Right atrium auricular region (tissue), 2 donors: ENCODE measurements at places on chromosomes 5 and 9. TPM values are rescaled to one million over a fixed set of nuclear protein-coding genes. Genes with fewer than 3 reads are reported as not detected.
A peak's percentile ranks its signal among the peaks of the same experiment; 100 is the strongest.

The GABRG2 gene
- not detected for total RNA-seq

The KCNIP1 gene
- total RNA-seq: not detected

DNA sequence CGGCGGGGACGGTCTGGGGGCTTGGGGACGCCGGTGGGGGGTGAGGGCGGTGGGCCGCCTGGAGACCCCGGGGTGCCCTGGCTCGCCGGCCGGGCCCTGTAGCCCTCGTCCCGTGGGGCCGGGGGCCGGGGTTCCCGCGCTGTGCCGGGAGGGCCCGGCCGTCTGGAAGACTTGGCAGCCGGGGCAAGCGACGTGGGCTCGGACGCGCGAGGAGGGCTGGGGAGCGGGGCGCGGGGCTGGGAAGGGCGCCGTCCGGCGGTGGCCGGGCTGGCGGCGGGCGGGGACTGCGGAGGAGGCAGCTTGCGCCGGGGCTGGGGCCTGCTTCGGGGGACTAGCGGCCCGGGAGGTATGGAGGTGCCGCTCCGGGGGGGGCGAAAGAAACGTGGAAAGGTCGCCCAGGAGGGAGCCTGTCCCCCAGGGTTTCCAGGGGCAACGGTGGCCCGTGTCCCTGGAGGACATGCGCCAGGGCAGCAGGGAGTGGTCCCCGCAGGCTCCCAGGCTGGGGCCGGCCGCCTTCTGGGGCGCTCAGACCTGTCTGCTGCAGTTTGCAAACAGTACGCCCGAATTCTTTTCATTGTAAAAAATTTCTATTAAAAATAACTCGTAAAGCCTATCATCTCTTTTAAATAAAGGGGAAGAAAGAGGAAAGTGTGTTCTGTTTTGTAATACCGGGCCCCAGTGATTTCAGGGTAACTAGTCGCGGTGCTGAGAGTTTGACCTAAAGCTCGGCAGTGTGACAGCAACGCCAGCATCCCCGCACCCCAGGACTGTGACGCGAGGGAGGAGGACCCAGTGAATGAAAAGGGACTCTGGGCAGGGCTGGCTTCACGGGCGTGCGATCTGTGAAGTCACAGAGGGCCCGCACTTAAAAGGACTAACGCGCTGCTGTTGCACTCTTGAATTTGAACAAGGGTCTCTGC is 752 bp upstream of the ANKH start:
- no peaks in the 10 kb centered on the region for H3K27me3 ChIP-seq
- no peaks in the 10 kb centered on the region for H3K36me3 ChIP-seq
- peak overlapping the region; percentile 89 for H3K4me3 ChIP-seq
- DNase-seq: peak; percentile 91
- H3K27ac ChIP-seq: peak overlapping the region; percentile 98

- H3K4me3 ChIP-seq: no peak overlapping the region
- H3K36me3 ChIP-seq: no peaks in the 10 kb centered on the region
- no peaks in the 10 kb centered on the region for H3K27me3 ChIP-seq
- DNase-seq: no peak
- H3K27ac ChIP-seq: no peak overlapping the region
Measured at GRCh38 chr9:8751406-8751930, 951.9 kb upstream of the DMAC1 start.

GRCh38 chr5:142735323-142736246 is 34.6 kb upstream of the ARHGAP26 start:
- H3K36me3 ChIP-seq: no peaks in the 10 kb centered on the region
- peaks cover 30% of the 10 kb centered on the region for H3K4me1 ChIP-seq
- H3K27ac ChIP-seq: no peak overlapping the region
- H3K27me3 ChIP-seq: no peaks in the 10 kb centered on the region
- H3K4me3 ChIP-seq: no peak overlapping the region
